ENCODE measurements at places on chromosomes 13 and 19. TPM values are rescaled to one million over a fixed set of nuclear protein-coding genes. Genes with fewer than 3 reads are reported as not detected.

Gene TPTE2
- total RNA-seq: 0.44 TPM

DNA sequence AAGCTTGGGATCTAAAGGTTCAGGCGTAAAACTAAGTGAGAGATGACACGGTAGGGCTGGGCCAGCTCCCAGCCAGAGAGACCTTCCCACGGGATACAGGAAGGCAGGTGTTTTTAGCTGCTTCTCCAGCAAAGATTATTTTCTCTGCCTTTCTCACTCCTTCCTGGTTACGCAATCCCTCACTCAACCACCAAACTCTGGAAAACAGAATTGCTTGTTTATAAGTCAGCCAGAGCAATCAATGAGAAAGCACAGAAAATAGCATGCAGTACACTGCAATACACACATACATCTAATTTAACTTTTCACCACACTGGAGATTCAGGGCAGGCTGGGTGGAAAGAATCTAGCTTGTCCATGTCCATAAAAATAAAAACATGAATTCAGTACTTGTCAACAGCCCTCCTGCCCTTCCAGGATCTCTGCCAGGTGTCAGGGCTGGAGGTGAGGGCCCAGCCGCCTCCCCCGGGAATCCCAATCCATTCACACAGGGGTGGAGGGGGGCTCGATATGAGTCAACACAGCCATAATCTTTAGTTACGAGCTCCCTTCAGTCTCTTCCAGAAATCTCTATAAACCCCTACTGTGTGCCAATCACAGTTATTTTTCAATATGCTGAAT lies 12.2 kb downstream of the RHPN2 start:
- peak; percentile 47 for DNase-seq

DNA sequence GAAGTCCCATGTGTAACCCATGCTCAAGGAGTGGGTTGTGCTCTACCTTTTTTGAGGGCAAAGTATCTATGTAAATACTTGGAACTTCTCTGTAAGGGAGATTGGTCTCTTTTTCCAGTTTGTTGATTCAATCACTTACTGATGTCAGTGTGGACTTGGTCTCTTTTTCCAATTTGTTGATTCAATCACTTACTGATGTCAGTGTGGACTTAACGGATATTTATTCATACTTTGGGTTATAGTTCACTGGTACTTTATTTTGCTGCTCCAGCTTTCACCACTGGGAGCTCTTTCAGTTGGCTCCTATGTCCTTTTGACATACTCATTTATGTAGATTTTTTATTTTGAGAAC lies 36.4 kb downstream of the COG3 start:
- DNase-seq: no peak

DNA sequence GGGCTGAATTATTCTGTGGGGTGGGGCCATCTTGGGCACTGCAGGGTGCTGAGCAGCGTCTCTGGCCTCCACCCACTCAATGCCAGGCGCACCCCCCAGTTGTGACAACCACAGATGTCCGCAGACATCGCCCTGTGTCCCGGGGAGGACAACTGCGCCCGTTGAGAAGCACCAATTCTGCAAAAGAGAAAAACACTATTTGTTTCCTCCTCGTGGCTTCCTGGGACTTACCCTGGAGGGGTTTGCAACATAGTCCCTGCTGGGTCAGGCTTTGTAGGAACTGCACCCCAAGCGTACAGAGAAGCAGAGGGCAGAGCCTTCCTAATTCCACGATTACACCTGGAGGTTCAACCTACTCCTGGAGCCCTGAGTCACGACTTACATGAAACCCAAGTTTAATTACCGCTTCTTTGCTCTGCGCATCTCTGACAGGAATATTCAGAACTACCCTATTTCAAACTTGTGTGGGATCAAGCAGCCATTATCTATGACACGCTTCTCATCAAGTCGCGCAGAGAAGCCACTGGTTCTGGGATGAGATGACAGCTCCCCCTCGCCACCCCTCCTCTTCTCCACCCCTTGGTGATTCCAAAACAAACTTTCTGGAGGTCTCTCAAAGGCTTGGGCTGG lies 11.1 kb upstream of the SLC39A3 start:
- no peak for DNase-seq

DNA sequence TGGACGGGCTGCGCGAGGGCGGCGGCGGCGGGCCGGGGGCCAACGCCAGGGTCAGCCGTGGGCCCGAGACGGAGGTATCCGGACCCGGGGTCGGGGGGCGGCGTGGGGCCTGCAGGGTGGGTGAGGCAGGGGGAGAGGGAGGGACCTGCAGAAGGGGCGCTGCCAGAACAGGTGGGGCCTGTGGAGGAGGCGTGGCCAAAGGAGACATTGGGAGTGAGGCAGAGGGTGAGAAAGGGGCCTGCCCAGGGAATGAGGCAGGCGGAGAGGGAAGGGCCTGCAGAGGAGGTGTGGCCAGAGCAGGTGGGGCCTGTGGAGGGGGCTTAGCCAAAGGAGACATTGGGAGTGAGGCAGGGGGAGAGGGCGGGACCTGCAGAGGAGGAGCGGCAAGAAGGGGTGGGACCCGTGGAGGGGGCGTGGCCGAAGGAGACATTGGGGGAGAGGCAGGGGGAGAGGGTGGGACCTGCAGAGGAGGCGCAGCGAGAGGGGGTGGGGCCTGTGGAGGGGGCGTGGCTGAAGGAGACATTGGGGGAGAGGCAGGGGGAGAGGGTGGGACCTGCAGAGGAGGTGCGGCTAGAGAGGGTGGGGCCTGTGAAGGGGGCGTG lies 4.2 kb downstream of the PRR36 start:
- DNase-seq: peak; percentile 73

Gene SERTM1
- total RNA-seq: 0.34 TPM

Gene TRAPPC5
- 80.8 TPM for total RNA-seq

- DNase-seq: no peak
These were observed 210.3 kb upstream of the PCDH9 start for GRCh38 chr13:67440236-67440975.

Gene SULT2A1
- total RNA-seq: 0.75 TPM

GRCh38 chr13:48222358-48223301 lies 10.4 kb upstream of the ITM2B start:
- DNase-seq: no peak

Gene PLVAP
- 159 TPM for total RNA-seq

DNA sequence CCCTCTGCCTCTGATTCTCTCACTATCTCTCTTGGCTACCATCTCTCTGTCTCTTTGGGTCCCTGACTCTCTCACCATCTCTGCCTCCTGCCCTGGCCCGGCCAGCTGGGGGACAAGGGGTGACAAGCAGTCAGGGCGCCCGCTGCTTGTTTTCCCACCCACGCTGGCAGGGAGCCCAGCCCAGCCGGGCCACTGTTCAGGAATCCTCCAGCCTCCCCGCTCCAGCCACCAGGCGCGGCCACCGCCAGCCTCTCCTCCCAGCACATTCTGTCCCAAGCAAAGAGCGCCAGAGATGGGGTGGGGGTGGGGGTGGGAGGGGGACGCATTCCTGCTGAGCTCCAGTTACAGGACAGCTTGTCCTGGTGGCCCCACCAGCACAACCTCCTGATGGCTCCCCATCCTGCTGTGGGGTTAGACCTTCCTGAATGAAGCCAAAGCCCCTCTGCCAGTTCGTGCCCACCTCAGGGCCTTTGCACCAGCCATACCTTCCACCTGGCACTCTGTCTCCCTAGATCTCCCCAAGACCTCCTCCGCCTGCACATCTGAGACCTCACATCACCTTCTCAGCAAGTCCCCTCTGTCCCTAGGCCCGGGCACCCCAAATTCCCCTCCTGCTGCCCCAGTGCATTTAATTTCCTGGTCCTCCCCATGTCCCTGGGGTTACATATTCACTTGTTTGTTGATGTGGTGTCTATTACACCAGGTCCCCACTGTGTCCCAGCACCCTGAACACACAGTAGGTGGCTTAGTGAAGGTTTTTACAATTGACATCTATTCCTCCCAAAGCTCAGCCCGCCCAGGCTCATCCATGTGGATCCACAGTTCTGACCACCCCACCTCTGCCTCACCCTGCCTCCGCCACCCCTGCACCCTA lies 12.5 kb downstream of the ARRDC2 start:
- peak; percentile 88 for DNase-seq

DNA sequence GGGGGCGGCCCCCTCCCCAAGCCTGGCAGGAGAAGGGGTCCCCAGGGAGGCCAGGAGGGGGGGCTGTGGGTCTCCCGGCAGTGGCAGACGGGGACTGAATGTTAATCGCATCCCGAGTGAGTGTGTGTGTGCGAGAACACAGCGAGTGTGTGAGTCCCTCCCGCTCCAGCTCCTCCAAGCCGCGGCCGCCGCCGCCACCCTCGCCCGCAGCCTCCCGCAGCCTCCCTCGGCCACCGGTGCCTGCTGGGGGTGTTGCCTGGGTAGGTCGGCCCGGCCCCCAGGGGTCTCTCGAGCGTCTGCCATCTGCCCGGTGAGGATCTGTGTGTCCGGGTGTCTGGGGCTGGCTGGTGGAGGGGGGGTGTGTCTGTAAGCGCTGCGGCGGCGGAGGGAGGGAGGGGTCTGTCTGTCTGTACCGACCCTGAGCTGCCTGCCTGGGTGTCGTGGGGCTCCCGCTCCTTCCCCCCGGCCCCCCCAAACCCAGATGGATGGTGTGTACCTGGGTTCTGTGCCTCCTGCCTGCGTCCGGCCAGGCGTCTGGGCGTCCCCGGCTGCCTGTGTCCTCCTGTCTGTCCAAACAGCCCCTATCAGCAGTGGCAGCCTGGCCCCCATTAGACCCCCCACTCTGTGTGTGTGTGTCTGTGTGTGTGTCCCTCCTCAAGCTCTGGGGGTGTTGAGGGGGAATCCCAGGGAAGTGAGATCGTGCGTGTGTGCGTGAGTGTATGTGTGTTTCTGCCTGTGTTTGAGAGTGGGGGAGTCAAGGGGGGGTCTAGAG lies at the start of gene GRIN2D:
TSS of gene GRIN2D (plus strand) at position 110 of the 772 bp plus-strand sequence. CDS start 4,725 bp downstream, outside the sequence.
- DNase-seq: no peak

- no peak for DNase-seq
These were observed 59.8 kb upstream of the MED4 start for GRCh38 chr13:48154671-48155070.

DNA sequence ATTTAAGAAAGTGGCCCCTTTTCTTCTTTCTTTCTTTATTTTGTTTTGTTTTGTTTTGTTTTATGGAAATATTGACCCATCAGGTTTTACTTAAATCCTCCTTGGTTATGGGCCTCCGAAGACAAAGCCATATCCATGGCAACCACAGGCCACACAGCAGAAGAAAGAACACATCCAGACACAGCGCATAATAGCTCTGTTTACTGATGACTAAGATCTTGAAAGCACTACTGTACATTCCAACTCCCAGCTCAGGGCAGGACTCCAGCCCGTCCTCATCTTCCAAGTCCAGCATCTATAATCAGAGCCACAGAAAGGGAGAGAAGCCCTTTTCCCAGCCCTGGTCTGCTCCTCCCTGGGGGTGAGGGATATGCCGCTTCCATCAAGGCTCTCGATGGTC lies 84.3 kb downstream of the NUFIP1 start:
- peak; percentile 55 for DNase-seq

- DNase-seq: no peak
These were observed 11.5 kb downstream of the POLRMT start for GRCh38 chr19:621819-622218.

DNA sequence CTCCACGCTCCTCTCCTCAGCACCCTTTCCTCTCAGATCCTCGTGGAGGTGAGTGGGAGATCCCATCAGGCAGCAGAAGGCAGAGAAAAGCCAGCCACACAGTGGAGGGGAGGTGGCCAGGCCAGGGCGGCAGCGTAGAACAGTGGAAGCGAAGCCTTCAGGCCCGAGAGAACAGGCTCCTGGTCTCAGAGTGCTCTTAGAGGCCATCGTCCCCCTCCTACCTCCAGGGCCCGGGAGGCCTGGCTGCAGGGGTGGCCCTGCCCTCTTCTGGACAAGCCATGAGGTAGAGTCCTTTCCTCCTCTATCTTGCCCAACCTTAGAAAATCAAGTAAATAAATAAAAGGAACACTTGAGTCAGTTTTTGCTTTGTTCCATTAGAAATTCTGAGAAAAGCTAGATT lies 202.0 kb downstream of the KATNAL1 start:
- DNase-seq: no peak

Gene TRPC4
- 3.4 TPM for total RNA-seq

DNA sequence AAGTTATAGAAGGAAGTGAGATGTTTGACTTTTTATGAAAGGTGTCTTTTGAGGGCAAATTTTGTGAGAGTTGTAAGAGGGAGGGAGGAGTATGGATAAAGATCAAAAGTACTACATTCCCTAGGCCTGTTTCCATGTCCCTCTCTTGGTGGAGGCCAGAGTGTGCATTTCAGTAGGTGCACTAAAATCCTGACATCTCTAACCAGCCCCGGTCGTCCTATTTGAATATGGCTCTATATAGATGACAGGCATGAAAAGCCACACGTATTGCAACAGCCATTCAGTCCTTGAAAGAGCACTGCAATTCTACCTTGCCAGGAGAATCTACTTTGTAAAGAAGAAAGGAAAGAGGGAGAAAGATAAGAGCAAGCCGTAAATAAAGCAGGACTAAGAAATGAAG lies 510.1 kb downstream of the IRS2 start:
- no peak for DNase-seq

GRCh38 chr13:27919934-27920676 lies at the start of gene PDX1:
TSS of gene PDX1 (plus strand) at chr13:27920000. CDS start at chr13:27920139, 139 bp downstream.
- no peak for DNase-seq

- DNase-seq: no peak
These were observed 18.3 kb upstream of the KLF5 start for GRCh38 chr13:73040484-73040883.

Gene GRK1
- total RNA-seq: not detected
